Activated CD4-positive, alpha-beta T cell treated with anti-CD3 and anti-CD28 coated beads for 48 hours (primary cell): ENCODE measurements at places on chromosomes 3 and 15.

DNA sequence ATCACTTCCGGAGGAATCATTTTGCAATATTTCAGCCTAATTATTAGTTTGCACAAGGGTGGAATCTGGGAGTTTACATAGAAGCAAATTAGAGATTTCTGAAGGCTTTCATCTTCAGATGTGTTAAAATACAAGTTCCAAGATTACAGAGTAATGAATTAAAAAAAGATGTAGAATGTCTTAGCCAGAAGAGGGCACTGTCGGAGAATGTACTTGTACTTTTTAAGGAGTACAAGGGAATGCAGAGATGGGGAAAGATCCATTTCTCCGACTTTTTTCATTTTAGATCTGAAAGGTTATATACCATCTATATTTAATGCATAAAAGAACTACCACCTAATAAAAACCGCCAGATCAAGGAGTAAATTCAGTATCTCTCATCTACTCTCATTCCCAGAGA, 43.1 kb upstream of the WDR5B start:
- no peak for DNase-seq

GRCh38 chr3:171374260-171374659, 85.9 kb downstream of the TNIK start:
- DNase-seq: no peak

DNA sequence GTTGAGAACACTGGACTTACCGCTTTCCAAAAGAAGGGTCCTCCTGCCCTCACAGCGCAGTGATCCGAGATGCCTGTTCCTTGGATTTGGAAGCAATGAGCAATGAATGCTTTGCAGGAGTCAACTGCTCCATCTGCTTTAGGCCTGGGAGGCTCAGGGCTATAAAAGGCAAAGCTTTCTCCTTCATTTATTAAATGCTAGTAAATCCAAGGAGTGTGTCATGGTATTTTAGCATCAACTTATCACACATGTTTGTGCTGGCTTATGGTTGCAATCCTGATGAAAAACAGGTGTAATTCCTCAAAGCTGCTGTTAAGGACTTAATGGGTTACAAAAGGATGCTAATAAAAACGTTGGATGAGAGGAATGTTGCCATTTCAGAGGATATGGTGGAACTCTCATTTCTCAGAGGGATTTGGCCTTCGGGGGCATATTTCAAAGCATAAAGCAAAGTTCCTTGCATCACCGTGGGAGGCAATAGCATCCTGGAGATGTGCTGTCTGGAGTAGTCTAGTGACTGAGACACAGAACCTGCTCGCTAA, 158.5 kb upstream of the TPM1 start:
- no peak for DNase-seq

DNA sequence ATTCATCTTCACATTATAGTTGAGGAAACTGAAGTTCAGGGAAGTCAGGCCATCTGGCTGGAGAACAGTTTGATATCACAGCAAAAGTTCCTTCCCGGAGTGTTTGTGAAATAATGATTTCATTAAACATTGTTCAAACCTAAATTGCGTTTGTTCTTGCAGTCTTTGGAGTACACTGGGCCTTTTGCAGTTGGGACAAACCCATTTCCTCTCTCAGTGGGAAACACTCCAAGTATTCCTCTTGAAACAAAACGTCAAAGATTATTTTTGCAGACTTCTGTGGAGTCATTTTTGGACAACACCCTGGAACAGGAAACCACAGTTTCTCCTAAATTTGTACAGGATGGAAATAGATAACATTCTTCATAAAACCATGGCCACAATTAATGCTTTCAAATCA, 287.5 kb downstream of the PTPRG start:
- no peak for DNase-seq

GRCh38 chr3:101567528-101568317, 6.1 kb downstream of the TRMT10C start:
- DNase-seq: peak; percentile 73
